Activated naive CD8-positive, alpha-beta T cell treated with anti-CD3 and anti-CD28 coated beads for 36 hours (primary cell): ENCODE measurements at places on chromosomes 4 and X.
A peak's percentile ranks its signal among the peaks of the same experiment; 100 is the strongest.

DNA sequence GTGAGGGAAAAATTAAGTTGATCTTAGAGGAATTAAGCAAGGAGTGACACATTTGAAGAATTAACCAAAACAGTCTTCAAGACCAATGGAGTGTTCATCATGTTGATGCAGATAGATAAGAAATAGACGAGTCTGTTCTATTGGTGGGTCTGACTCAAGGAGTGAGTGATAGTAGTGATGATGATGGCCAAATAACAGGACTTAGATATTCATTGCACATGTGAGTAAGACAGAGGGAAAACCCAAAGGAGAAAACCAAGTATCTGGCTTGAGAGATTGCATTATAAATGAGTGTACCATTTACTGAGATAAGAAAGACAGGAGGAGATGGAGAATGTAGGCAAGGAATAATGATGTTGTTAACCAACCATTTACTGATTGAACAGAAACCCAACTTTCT is 321.3 kb downstream of the ADGRL3 start:
- no peak for DNase-seq

- DNase-seq = no peak
Measured at GRCh38 chr4:140141210-140141835, 12.7 kb downstream of the MAML3 start.

- DNase-seq = no peak
Measured at GRCh38 chrX:22300130-22300529, 27.4 kb downstream of the CBLL2 start.

DNA sequence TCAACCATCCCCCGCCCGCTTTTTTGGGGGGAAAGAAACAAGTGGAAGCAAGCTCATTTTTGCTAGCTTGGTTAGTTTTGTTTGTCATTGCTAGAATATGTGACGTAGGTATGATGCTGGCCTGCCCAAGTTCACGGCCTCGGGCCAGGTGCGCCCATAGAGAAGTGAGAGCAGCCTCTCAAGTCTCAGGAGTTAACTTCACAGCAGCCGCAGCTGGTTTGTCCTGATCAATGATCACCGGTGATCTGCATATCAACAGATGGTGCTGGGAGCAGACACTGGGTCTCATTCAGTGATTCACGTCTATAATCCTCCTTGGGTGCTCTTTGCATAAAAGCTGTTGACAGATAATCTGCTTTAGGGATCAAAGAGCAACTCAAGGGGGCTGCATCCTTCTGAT is 50.1 kb downstream of the ENPP6 start:
- no peak for DNase-seq

- peak; percentile 3 for DNase-seq
Measured at GRCh38 chrX:20267931-20268701, 1.4 kb upstream of the RPS6KA3 start.

GRCh38 chr4:137754652-137755471 is 222.6 kb upstream of the PCDH18 start:
- no peak for DNase-seq

DNA sequence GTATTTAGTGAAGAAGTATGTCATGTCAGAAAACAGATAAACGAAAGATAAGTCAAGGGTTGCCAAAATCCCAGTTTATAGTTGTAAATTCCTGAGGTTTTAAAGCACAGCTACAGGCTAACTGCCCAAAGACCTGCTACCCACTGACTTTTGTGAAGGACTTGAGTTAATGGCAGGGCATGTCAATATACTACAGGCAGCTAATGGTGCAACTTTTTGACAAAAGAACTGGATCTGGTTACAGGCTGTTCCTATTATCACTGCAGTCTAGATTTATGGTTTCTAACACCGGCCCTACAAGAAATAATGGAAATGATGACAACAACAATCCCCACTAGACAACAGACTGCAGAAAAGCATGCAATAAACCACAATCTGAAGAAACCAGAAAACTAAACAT is 6.4 kb downstream of the SCML2 start:
- DNase-seq = no peak

- no peak for DNase-seq
Measured at GRCh38 chrX:10159145-10159468, 2.3 kb downstream of the CLCN4 start.

GRCh38 chrX:50067435-50068284 is 133.1 kb downstream of the AKAP4 start:
- DNase-seq = no peak

DNA sequence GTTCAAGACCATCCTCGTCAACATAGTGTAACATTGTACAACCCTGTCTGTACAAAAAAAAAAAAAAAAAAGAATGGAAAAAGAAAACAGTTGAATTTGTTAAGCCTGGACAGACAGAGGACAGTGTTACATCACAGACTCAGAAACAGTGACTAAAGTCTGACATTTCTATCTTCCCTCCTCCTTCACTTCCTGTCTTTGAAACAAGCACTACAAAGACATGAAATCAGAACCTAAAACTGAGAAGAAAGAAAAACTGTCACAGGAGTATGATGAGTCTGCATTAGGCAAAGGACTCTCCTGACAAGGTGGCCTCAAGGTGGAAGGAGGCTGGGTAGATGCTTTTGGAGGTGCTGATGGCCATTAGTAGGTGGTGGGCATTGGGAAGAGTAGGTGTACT is 126.7 kb downstream of the RBM47 start:
- DNase-seq = no peak

DNA sequence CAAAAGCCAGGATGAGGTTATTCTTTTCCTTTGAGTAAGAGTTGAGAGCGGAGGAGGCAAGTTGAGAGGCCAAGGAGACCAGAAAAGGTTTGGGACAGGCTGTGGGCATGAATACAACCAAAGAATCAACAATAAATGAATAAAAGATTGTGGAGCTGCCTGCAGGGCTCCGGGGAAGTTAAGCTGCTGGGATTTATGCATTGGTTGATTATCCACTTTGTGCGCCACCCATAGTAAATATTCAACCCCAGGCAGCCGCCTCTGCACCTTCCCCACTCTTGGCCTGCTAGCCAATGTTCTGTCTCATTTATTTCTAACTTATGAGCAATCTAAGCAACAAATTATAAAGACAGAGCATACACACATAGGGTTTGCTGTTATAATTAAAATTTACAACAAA is 28.2 kb upstream of the IGSF1 start:
- no peak for DNase-seq

DNA sequence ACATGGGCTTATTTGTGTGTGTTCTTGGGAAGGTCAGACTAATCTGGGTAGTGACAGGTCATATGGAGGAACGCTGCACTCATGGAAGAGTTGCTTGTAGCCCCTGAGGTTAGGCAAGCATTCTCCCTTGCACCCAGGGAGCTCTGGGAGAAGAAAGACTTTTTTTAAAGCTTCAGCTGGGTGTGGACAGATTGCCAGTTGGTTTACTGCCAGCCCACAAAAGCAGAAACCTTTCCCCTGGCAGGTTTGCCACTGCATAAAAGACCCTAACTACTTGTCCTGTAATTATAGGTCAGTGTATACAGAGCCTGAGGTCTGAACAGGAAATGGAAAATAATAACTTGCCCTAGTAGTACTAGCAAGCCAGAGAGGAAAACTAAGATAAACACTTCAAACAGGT is 7.4 kb upstream of the NFKB1 start:
- no peak for DNase-seq

DNA sequence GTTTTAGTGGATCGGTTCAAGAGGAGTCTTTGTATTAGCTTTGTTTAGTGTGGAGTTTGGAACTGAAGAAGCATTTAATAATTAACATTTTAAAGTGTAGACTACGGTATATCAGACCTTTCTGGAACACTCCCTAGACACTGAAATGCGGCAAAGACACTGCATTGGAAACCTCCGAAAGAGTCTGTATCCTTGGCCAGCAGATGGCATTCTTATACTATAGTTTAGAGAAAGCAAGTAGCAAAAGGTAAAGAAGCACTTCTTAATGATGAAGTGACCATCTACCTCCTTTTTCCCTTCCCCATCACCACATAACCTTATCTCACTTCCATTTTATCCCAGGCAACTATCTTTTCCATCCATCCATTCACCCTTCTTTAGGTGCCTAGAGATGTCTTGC is 7.6 kb downstream of the FABP2 start:
- no peak for DNase-seq

- no peak for DNase-seq
Measured at GRCh38 chrX:30161043-30161442, 54.3 kb upstream of the MAGEB2 start.

- no peak for DNase-seq
Measured at GRCh38 chrX:103818842-103819619, 13.0 kb downstream of the RAB9B start.

- DNase-seq = peak; percentile 59
Measured at GRCh38 chr4:37685823-37686372, 278 bp downstream of the RELL1 start.

- DNase-seq = no peak
Measured at GRCh38 chr4:147674073-147674472, 9.9 kb downstream of the PRMT9 start.

- DNase-seq = no peak
Measured at GRCh38 chr4:176618138-176618537, 174.6 kb downstream of the VEGFC start.

- DNase-seq = no peak
Measured at GRCh38 chr4:140901736-140902336, 145.7 kb upstream of the TBC1D9 start.

DNA sequence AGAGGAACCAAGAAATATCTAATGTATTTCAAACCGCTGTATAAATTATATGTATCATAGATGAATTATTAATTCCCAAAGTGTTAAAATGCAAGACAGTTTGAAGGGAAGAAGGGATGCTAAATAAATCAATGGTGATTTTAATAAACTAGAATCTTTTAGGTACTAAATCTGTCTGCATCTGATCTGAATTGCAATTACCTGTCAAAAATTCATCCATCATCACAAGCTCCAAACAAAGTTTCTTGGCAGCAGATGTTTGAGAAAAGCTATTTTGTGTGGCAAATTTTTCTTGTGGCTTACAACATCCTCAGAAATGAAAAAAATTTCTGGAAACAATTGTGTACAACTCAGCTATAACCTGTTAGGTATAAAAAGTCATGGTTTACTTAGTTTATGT is 816.0 kb upstream of the NDST4 start:
- no peak for DNase-seq

DNA sequence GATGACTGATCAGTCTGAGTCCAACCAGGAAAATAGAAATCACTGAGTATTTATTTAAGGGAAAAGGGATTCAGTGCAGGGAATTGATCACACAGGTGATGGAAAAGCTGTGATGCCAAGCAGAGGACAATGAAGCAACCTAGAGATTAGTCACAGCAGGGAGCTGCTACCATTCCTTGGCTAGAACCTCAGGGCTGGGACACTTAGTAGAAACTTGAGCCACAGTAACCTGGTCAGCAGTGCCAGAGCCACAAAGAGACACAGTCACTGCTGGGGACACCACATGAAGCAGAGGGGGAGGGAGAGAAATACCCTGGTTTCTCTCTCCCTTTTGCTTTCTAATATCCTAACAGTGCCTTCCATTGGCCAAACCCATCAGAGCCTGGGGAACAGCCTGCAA is 38.7 kb downstream of the RTL9 start:
- DNase-seq = no peak

DNA sequence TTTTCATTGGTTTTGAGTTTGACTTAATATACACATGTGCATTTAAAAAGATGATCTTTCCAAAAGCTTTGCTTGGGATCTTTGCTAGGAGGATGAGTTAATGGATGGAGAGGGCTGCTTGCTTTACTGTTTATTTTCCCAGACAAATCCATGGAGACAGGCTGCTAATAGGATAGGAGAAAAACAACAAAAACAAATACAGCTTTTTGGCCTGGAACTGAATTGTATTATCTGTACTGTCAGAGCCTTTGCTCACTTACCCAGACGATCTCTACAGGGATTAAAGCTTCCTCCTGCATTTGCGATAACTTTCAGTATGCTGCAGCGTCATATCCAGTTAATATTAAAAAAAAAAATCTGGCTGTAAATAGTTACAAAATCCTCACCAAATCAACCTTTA is 190.8 kb upstream of the NUDT6 start:
- DNase-seq = no peak

- DNase-seq = no peak
Measured at GRCh38 chr4:183838987-183839712, 66.0 kb upstream of the STOX2 start.

GRCh38 chr4:165199722-165200121 is 7.6 kb upstream of the KLHL2 start:
- DNase-seq = no peak

DNA sequence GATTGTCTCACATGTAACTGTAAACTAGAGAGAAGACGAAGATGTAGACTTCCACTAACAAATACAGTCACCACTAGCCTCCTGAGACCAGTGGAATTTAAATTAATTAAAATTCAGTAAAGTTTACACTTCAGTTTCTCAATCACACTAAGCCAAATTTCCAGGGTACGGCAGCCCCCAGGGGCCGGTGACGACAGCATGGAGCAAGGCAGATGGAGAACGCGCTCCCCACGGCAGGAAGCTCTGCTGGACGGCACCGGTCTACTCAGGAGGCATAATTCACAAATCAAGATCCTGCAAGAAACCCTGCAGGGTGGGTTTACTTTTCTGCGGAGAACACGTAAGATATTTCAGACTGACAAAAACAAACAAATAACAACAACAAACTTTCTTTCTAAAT is 80.7 kb downstream of the FAT1 start:
- no peak for DNase-seq

DNA sequence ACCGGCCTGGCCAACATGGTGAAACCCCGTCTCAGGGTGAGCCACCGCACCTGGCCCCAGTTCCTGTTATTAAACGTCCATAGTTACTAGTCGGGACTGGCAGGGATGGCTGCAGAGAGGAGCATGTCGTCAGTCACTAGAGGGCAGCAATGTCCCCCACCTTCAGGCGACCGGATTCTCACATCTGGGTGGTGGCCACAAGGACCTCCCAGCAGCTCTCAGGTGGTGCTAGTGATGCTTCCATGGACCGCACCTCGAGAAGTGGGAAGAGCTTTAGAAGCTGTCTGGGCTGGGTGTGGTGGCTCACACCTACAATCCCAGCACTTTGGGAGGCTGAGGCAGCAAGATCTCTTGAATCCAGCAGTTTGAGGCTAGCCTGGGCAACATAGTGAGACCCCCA is 13.3 kb upstream of the IL3RA start:
- peak; percentile 58 for DNase-seq

DNA sequence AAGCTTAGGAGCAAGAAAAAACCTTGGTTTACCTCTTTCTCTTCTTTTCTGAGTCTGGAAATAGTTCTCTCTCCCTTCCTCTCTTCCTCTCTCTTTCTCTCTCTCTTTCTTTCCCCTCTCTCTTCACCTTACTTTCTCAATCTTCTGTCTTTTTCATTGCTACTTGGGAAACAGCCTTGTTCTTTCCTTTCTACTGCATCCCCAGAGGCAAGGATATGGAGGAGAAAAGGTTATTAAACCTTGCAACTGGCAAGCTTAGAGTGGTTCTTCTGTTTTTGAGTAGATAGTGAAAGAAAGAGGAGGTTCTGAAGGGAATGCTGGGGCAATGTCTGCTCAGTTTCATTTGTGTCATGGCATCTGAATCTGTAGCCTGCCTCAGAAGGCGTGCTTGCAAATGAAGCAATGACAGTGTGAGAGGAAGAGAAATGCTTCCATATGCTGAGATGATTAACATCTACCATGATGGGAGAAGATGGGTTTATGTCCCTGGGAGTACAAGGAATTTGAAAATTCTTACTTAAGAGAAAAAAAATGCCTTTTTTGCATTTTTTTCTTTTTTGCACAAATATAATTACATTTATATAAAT is 190.6 kb downstream of the CEP135 start:
- no peak for DNase-seq

- no peak for DNase-seq
Measured at GRCh38 chr4:88731381-88731780, 33.8 kb upstream of the NAP1L5 start.
